ENCODE measurements at places on chromosomes 12 and 14.

GRCh38 chr12:94722664-94723063 is 72.3 kb upstream of the TMCC3 start:
- DNase-seq: no peak

- no peak for DNase-seq
Measured at GRCh38 chr12:90991952-90992465, 12.8 kb downstream of the EPYC start.

GRCh38 chr14:103250874-103251273 is 83.2 kb upstream of the EIF5 start:
- no peak for DNase-seq

DNA sequence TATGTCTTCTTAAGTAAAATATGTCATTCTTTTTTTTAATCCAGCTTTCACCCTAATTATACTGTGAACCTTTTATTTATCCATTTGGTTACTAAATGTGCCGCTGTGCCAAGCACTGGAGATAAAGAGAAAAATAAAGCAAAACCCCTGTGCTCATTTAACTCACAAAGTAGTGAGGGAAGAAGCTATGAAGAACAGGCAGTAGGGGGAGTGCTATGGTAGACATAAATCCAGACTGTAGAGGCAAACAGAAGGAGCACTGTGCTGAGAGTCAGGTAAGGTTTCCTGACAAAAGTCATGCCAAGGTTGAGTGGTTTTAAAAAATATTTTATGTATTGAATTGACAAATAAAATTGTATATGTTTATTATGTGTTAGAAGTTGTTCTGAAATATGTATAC is 188.5 kb upstream of the SYT10 start:
- DNase-seq: no peak

DNA sequence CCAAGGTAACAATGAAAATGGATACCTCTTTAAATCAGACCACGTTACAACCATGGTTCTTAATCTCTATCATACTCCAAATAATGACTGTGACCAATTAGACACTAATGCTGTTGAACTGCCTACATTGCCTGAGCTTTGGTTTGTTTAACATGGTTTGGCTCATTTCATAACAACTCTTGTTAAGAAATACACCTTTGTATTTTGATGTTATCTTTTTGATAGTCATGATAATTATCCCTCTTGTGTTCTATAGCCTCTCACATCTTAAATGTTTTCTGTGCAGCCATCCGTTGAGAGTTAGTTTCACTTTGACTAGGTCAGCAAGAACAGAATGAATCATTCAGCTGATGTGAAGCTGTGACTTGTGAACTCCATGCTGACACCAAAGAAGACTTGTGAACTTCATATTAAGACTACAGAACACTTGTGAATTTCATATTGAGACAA is 75.5 kb upstream of the RERGL start:
- peak; percentile 2 for DNase-seq

DNA sequence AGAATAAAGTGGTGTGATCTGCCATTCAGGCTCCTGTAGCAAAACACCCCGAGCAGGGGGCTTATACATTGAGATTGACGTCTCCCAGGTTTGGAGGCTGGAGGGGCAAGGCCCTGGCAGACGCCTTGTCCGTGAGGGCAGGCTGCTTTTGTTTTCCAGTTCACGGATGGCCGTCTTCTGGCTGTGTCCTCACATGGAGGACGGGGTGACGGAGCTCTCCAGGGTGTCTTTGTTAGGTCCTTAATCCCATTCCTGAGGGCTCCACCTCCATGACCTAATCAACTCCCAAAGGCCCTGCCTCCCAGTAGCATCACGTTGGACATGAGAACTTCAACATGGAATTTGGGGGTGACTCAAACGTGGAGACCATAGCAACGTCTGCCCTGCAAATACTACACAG is 147.7 kb downstream of the KIF26A start:
- no peak for DNase-seq

GRCh38 chr12:50728417-50728816 is 35.5 kb upstream of the ATF1 start:
- no peak for DNase-seq

DNA sequence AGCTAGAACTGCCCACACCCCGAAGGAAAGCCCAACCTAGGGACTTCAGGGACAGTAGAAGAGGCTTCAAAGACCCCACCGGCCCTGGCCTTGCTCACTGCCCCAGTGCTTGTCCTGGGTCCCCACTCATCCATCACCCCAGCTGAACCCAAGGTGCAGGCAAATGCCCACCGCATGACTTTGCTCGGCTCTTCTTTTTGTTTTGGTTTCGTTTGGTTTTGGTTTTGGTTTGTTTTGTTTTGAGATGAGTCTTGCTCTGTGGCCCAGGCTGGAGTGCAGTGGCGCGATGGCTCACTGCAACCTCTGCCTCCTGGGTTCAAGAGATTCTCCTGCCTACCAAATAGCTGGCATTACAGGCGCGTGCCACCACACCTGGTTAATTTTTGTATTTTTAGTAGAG is 9.0 kb downstream of the CCDC85C start:
- DNase-seq: no peak

- DNase-seq: peak; percentile 99
Measured at GRCh38 chr14:102196039-102196901, 56.6 kb downstream of the WDR20 start.

DNA sequence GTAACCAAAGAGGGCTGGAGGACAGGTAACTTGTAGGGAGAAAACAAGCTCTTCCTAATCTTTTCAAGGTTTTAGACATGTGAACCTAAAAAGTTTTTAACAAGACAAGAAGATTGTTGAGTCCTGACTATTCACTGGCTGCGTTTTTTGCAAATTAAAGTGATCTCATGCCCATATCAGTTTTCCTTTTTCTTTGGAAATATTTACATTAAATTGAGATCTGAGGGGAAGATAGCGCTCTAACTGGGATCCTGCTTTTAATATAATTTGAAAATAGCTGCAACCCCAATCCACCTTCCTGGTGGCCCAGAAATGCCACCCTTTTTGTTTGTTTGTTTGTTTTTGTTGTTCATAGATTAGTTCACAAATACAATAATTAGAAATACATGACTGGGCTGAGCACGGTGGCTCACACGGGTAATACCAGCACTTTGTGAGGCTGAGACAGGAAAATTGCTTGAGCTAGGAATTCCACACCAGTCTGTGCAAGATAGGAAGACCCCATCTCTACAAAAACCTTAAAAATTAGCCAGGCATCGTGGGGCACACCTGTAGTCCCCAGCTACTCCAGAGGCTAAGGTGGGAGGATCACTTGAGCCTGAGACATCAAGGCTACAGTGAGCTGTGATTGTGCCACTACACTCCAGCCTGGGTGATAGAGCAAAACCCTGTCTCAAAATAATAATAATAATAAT is 2.4 kb upstream of the SSTR1 start:
- no peak for DNase-seq

- DNase-seq: no peak
Measured at GRCh38 chr12:123051556-123051955, 71.1 kb downstream of the ARL6IP4 start.

- DNase-seq: no peak
Measured at GRCh38 chr14:69318901-69319475, 59.0 kb downstream of the GALNT16 start.

- no peak for DNase-seq
Measured at GRCh38 chr12:1448336-1448735, 146.0 kb downstream of the FBXL14 start.

DNA sequence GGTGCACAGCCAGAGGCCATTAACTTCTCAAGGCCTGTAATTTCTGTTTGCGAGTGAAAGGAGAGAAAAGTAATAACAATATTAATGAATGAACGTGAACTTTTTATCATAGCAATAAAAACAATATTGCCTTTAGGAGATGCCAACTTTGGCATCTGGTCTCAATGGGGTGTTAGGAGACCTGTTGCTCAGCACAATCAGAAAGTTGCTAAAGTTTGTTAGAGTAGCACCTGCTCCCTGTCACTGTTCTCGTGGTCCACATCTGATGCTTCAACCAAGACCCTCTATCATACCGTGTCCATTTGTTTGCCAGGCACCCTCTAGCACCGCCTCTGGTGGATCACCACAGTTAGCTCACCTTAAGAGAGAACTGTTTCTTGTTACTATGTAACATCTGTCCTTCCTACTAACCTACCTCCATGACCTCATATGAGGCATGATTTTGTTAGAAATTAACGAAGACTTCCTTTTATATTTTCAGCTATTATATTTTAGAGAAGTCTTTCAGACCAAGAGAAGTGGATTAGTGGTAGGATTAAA is 12.5 kb upstream of the CLEC4E start:
- DNase-seq: no peak

DNA sequence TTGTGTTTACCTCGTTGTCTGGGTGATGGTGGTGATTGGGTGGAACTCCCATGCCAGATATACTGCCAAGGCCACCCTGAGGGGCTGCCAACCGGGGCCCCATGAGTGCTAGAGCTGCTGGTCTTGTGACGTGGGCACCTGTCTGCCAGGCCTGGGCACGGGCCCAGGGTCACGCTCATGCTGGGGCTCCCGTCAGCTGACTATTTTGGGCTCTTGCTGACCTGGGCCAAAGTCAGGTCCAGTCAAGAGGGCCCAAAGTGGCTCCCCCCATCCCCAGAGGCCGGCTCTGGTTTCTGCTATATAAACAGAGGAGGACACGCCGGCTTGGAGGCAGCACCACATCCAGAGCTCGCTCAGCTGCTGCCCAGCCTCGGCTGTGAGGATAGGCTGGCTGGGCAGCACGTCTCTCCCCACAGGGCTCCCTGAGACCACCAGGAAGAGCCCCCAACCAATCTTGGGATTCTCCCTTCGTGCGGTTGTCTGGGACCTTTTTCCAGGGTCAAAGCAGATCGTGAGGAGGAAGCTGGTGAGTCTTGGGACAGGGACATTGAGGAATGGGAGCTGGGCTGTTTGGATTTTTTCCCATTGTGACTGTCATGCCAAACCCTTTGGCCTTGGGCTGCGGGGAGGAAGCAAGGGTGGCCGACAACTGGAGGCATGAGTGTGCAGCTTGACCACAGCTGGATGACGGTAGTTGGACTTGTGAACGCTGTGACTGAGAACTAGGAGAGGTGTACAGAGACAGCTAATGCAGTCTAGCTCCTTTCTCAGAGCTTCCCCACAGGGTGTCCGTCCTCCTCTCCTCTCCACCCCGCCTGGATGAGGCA is 7.6 kb upstream of the NR4A1 start:
- no peak for DNase-seq

DNA sequence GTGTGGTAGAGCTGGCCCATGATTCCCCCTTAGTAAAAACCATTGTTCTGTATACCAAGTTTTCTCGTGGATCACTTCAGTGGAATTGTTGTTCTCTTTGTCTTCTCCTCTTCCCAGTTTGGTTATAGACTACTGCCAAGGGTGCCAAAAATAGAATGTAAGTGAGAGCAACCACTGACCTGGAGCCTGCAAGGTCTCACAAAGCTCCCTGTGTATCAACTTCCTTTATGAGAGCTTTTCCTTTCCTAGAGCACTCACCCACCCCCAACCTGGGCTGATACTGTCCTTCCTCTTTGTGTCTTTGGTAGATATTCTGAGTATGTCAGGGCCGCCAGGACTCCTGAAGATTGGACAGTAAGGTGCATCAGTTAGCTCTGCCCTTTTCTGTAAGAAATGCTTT is 101.0 kb downstream of the SCN8A start:
- DNase-seq: no peak

GRCh38 chr12:8609061-8609570 is 3.5 kb downstream of the AICDA start:
- peak; percentile 32 for DNase-seq

DNA sequence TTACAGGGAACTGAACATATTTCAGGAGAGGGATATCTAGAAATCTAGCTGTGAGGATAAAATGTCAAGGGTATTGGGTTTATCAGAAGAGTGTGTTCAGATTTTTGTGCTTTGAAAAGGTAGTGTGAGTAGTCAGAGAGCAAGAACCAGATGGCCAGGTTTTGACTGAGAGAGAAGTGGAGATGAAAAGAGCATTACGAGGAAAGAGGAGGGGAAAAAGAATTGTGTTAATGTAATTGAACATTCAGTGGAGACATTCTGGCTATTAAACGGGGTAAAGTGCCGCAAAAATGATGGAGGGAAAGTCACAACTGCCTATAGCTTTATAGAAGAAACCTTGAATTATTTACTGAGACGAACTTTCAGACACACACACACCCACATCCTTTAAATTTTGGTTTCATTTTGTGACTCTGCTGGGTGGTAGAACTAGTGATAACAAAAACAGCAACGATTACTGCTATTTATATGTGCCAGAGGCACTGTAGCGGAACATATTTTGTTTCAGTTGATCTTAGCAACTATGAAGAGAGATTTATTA is 213.6 kb downstream of the ERC1 start:
- no peak for DNase-seq

DNA sequence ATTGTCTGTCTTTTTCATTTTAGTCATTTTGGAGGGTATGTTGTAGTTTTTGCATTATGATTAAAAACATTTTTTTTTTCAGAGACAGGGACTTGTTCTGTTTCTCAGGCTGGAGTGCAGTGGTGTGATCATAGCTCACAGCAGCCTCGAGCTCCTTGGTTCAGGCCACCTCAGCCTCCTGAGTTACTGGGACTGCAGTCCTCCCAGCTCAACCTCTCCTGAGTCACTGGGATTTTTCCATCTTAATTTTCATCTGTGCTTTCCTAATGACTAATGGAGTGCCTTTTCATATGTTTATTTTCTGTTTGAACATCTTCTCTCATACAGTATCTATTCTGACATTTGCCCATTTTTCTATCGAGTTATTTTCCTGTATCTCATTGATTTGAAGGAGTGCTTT is 52.6 kb downstream of the DYRK2 start:
- no peak for DNase-seq

- no peak for DNase-seq
Measured at GRCh38 chr12:29971446-29971845, 187.7 kb upstream of the TMTC1 start.

GRCh38 chr12:103884316-103884715 is 43.3 kb upstream of the NT5DC3 start:
- peak; percentile 10 for DNase-seq

- DNase-seq: no peak
Measured at GRCh38 chr14:65631040-65631439, 218.5 kb downstream of the FUT8 start.

- no peak for DNase-seq
Measured at GRCh38 chr14:104805326-104805678, 4.4 kb downstream of the ZBTB42 start.

- DNase-seq: no peak
Measured at GRCh38 chr14:97095269-97095668, 298.1 kb downstream of the VRK1 start.

- DNase-seq: no peak
Measured at GRCh38 chr12:6604259-6605029, 2.7 kb downstream of the CHD4 start.

DNA sequence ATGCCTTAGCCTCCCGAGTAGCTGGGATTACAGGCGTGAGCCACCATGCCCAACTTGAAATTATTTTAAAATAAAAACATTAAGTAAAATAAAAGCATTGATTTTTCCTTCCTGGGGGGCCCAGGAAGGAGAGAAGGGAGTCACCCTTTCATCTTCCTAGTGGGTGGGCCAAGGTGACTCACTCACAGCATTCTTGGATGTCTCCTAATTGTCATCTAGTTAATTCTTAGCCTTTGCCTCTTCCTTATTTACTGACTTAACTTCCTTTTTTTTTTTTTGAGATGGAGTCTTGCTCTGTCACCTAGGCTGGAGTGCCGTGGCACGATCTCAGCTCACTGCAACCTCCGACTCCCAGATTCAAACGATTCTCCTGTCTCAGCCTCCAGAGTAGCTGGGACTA is 29.2 kb downstream of the TMEM120B start:
- DNase-seq: no peak

All from globus pallidus (tissue), 1 donor.